ENCODE measurements at places on chromosomes 13 and 19.

GRCh38 chr13:28533125-28533436, 38.2 kb upstream of the FLT1 start:
- DNase-seq: no peak

GRCh38 chr13:112003396-112003795, 63.6 kb upstream of the SOX1 start:
- no peak for DNase-seq

- DNase-seq: no peak
Measured at GRCh38 chr19:52990759-52991418, 22.8 kb upstream of the ERVV-1 start.

DNA sequence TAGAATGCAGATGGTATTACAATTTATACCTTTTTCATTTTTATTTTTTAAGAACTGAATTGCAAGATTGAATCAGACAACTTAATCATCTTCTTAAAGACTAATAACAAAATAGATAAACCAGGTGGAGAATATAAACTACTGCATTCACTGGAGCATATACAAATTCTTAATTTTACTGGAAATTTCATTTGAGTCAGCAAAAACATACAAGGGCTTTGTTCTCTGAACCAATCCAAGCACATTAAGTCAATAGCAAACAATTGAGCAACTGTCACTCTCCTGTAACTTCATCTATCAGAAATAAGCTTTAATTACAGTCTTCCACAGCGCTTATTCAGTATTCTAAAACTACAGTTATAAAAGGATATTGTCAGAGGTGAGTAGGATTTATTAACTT, 167.4 kb upstream of the OBI1 start:
- no peak for DNase-seq

- no peak for DNase-seq
Measured at GRCh38 chr19:5974721-5975387, 3.1 kb downstream of the RANBP3 start.

- no peak for DNase-seq
Measured at GRCh38 chr13:34777089-34777913, 164.8 kb upstream of the NBEA start.

DNA sequence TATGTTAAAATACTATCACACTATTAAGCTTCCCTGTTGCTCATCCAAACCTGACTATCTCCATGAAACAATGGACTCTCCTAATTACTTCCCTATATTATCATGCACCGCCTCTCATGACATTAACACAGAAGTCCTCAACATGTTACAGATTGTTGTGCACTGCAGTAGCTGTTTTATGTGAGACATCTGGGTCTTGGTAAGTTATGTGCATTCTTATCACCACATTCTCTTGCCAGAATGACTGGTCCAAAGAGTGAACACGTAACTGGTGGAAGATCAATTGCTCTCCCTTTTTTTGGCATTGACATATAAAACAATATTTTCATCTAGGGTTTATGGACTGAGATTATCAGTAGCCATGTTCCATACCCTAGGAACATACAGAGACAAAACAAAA, 59.4 kb downstream of the POSTN start:
- no peak for DNase-seq

GRCh38 chr13:102226591-102226990, 175.3 kb downstream of the FGF14 start:
- DNase-seq: no peak

- DNase-seq: no peak
Measured at GRCh38 chr13:95251641-95252040, 49.6 kb downstream of the ABCC4 start.

- no peak for DNase-seq
Measured at GRCh38 chr13:103540382-103540765, 474.2 kb upstream of the SLC10A2 start.

DNA sequence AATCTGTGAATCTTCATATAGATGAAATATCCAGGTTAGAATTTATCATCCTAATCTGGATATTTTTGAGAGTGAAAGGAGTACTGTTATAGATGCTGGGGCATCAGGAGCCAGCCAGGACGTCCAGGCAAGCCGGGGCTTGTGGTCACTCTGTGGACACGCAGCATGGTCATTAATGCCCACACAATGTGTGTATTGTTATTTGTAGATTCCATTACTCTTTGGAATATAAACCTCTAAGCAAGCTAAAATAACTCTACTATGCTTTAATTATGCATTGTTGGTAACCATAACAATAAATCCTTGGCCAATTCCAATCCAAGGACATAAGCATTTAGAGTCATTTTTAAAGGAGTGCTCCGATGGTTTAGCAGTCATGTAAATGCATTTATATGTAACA, 137.9 kb downstream of the TM9SF2 start:
- no peak for DNase-seq

- DNase-seq: no peak
Measured at GRCh38 chr19:42316223-42317211, 3.4 kb downstream of the TMEM145 start.

GRCh38 chr19:46107371-46107770, 17.1 kb downstream of the IGFL3 start:
- no peak for DNase-seq

- DNase-seq: no peak
Measured at GRCh38 chr13:102234618-102235017, 167.2 kb downstream of the FGF14 start.

- DNase-seq: no peak
Measured at GRCh38 chr13:40172149-40172591, 494.3 kb downstream of the FOXO1 start.

DNA sequence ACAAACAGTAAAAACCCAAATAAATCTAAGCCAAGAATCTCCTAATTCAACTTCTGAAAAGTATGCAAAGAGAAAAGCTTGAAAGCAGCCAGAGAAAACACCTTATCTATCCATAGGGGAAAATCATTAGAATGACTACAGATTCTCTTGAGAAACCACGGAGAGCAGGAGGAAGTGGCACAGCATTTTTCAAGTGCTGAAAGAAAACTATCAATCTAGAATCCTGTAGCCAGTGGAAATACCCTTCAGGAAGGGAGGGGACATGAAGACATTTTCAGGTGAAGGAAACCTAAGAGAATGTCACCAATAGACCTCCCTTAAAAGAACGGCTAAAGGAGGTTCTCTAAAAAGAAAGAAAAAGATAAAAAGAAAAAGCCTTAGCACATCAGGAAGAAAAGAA, 66.2 kb upstream of the XPO4 start:
- DNase-seq: no peak

GRCh38 chr13:114101358-114102130, 30.9 kb downstream of the RASA3 start:
- no peak for DNase-seq

DNA sequence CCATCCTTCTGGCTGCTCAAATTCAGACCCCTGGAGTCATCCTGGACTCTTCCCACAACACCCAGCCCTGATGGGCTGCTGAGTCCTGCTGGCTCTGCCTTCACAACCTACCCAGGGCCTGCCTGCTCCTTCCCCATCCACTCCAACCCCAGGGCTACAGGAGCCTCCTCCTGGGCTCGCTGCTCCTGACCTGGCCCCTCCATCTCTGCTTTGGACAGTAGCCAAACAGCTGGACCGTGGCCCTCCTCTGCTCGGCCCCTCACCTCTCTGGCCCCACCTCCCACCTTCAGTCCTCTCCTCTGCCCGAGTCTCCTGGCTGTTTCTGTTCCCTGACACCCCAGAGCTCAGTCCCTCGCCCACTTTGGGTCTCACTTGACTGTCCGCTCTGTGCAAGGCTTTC, 66.7 kb downstream of the CEBPG start:
- no peak for DNase-seq

DNA sequence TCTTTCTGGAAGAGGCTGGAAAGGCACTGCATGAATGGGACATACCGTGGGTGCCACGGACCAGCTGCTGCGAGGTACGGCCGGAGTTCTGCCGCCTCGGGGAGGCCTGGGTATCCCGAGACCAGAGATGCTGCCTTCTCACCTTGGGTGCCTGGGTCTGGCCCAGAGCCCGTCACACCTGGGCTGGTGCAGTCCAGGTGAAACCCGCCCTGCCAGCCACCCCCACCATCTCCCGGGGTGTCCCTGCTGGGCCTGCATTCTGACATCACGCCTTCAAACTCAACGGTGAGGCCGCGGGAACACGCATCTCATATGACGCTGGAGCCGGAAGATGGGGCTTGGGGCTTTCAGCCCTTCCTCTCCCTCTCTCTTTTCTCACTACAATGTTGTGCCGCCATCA, 98.0 kb downstream of the GADD45B start:
- DNase-seq: no peak

DNA sequence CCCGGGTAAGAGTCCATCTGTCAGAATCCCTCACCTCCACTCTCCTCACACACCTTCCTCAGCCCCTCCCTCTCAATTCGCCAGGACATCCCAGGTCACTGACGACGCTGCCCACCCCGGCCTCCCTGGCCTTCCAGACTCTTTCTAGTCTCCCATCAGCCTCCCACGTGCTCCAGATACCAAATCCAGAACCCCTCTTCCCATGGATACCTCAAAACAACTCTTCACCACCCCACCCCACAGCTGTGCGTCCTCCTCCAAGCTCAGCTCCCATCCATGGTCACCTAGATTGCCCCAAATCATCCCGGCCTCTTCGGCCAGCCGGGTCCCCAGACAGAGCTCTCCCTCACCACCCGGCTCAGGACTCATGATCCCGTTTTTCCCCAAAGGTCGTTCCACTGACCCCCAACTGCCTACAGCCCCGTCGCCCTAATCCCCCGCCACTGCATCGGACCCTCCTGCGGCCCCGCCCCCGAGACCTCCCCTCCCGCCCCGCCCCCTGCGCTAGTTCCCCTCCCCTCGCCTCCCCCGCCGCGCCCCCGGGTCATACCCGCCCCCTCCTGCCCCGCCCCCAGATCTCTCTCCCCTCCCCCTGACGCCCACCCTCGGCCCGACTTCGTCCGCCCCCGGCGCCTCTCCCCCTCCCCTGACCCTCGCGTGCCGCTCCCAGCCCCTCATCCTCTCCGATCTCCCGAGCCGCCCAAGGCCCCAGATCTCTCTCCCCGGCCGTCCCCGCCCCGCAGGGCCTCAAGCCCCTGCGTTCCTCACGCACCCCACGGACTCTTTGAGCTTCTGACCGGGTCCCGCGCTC, 546 bp downstream of the UBXN6 start:
- DNase-seq: no peak

DNA sequence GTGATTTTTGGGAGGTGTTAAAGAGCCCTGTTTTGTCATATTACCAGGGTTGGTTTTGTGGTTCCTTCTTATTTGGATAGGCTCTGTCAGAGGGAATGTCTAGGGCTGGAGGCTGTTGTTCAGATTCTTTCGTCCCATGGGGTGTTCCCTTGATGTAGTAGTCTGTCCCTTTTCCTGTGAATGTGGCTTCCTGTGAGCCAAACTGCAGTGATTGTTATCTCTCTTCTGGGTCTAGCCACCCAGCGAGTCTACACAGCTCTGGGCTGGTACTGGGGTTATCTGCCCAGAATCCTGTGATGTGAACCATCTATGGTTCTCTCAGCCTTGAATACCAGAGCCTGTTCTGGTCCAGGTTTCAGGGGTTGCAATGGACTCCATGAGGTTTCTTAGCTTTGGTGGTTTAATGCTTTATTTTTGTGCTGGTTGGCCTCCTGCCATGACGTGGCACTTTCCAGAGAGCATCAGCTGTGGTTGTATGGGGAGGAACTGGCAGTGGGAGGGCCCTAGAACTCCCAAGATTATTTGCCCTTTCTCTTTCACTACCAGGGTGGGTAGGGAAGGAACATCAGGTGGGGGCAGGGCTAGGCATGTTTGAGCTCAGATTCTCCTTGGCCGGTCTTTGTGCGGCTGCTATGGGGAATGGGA, 78.8 kb downstream of the SPRY2 start:
- no peak for DNase-seq

DNA sequence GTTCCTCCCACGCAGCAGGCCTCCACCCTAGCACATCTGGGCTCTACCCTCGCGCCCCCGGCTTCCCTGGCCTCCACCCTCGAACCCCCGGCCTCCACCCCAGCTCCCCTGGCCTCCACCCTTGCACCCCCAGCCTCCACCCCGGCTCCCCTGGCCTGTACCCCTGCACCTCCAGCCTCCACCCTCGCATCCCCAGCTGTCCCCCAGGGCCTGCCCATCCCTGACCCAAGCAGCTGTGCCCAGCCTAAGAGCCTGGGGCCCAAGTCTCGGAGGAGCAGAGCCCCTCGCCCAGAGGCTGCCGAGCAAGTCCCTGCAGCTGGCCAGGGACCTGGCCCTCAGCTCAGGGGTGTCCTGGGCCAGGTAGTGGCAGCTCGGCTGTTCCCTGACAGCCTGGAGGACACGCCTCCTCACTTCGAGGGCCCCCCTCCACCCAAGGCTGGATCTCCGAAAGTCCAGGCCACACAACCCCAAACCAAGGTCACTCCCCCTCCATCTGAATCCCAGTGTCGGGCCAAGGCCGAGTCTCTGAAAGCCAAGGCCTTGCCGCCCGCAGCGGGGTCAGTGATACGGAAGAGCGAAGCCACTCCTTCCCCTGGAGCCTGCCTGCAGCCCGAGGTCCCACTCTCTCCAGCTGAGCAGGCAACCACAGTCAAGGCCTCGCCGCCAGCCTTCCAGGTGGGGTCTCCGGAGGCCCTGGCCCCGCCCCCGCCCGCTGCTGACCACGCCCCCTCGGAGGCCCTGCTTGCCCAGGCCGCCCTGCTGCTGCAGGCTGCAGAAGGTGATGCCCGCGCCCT, 7.9 kb upstream of the ARHGAP33 start:
- DNase-seq: no peak

DNA sequence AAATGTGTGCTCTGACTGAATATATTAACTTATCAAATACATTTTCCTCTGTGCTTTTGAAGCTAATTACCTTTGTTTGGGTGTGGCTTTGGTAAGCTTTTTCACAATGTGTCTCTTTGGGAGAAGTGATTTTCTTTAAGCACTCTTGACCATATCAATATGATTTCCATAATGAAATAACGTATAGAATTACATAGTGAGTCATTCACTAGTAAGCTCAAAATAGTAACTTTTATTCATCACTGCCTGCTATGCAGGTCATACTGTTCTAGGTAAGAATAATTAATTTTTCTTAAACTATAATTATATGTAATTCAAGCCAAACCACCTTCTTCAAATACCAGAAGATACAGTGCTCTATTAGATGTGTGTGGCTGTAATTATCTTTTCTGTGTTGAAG, 480.7 kb downstream of the MYO16 start:
- no peak for DNase-seq

GRCh38 chr13:32316028-32316339, 676 bp downstream of the BRCA2 start:
- no peak for DNase-seq

DNA sequence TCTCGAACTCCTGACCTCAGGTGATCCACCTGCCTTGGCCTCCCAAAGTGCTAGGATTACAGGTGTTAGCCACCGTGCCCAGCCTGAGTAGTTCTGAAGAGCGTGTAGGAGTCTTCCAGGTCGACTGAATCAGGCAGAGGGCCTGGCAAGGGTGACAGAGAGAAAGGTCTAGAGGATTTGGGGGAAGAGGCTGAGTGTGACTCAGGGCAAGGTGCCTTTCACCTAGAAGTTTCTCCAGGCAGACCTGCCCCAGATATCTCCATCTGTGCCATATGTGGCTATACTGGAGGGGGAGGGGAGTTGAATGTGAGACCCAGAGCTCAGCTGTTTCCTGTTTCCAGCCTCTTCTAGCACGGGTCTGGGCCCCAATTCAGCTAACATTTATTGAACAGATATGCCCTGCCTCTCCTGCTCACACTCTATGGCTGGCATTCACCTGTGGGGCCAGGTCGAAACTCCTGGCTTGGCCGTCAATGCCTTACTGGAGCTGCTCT, 1.3 kb downstream of the CCDC159 start:
- DNase-seq: no peak

Data from activated naive CD8-positive, alpha-beta T cell treated with anti-CD3 and anti-CD28 coated beads, Interleukin-2, amount 50 U/mL, for 16 hours (primary cell).